ENCODE measurements at places on chromosomes 13 and 19. TPM values are rescaled to one million over a fixed set of nuclear protein-coding genes. Genes with fewer than 3 reads are reported as not detected.

The SHC2 gene
- total RNA-seq, result not detected

The MEIS3 gene
- 8.9 TPM for total RNA-seq

The ZNF808 gene
- total RNA-seq, result 15.8 TPM

The LIM2 gene
- total RNA-seq, result not detected

The MRPL4 gene
- 88.7 TPM for total RNA-seq

The PDX1 gene
- not detected for total RNA-seq

The SLC10A2 gene
- not detected for total RNA-seq

The CGB8 gene
- not detected for total RNA-seq

The CNMD gene
- total RNA-seq, result not detected

The C19orf67 gene
- total RNA-seq, result not detected

The CGB5 gene
- total RNA-seq, result not detected
